Suprapubic skin (tissue), 4 donors: ENCODE measurements at places on chromosomes 2 and 18.

- DNase-seq = no peak
Measured at GRCh38 chr2:63651356-63651755, 62.6 kb downstream of the MDH1 start.

- DNase-seq = no peak
Measured at GRCh38 chr2:84022810-84023431, 436.2 kb downstream of the SUCLG1 start.

- no peak for DNase-seq
Measured at GRCh38 chr2:102782933-102783332, 21.1 kb downstream of the TMEM182 start.

GRCh38 chr2:239433777-239434403, 33.1 kb upstream of the HDAC4 start:
- no peak for DNase-seq

DNA sequence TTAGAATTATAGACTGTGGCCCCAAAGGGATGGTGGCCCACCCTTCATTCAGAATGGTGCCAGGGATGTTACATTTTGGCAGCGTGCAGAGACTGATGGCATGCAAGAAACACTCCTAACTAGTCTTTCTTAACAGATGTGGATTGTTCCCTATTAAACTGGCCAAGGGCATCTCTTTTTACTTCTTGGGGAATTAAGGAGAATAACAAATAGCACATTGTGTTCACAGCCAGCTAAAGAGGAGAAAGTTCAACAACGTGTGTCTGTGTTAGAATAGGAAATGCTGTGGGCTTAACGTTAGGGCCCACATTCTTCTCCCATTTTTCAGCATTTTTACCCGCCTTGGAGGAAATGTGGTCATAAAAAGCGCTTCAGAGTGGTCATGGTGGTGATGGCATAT, 404.8 kb downstream of the CDH2 start:
- no peak for DNase-seq

DNA sequence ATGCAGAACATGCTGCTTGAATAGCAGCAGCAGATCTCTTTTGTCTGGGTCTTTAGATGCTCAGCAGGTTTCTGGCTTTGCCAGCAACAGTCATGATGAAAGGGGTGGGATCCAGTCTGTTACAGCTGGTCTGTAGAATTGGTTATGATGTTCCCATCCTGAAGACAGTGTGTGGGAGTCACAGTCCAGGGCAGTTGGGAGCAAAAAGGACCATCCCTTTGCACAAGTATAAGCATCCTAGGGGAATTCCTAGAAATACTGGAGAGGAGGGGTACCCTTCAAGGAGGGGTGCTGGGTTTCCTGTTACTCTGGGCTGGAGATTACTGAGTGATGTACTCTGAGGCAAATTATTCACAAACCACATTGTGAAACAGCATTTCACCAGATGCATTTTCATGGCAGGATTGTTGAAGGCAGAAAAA, 119.9 kb upstream of the RND3 start:
- no peak for DNase-seq

DNA sequence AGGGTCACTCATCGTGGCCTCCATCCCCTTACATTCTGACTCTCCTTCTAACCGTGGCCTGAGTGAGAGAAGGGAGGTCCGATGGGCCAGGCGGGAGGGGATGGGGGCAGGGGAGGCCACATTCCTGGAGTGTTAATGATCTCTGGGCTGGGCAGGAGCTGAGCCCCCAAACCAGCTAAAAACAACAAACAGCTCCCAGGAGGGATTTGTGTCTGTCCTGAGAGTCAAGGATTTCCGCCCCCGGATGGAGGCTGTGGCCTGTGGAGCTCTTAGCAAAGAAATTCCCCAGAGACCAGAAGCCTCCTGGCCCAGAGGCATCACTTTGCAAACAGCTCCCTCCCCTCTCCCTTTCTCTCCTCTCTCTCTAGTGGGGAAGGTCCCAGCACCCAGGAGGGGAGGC, 23.5 kb downstream of the EMX1 start:
- no peak for DNase-seq

DNA sequence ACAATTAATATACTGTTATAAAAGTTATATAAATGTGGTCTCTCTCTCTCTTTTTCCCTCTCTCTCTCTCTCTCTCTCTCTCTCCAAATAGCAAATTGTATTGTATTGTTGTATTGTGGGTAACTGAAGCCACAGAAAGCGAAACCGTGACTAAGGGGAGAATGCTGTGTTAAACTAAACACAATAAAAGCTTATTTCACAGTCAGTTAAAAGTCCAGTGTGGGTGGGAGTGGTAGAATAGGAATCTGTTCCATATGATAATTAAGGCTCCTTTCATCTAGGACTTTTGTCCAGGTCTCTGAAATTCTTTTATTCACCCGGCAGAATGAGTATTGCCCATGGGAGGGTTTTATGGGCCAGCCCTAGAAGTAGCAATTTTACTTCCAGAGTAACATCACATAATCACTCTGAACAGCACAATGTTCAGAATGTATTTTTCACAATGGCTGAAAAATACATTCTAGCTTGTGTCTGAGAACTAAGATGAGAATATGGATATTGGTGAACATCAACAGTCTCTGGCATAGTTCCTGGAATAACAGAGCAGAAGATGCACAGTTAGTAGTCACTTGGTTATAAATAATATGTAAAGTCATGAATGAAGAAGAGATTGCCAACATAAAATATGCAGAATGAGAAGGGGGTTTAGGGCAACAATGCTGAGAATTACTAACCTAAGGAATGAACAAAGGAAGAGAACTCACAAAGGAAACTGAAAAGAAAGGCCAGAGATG, 399.1 kb downstream of the PLCL1 start:
- no peak for DNase-seq

GRCh38 chr2:18536100-18536499, 24.4 kb downstream of the RDH14 start:
- DNase-seq = no peak

DNA sequence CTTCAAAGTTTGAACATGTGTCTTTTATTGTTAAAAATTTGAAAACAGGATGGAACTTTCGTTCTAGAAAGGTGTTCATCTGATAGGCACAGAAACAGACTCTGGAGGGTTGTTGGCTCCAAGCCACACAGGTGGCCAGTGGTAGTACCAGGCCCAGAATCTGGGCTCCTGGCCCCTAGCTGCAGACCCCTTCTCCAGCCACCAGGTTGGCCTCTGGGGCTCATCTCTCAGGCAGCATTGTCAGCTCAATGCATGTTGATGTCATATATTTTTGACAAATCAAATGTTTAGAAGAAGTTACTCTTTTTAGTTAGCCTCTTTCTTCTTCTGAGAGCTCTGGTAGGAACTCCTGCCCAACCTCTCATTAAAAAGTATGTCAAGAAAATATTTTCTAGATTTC, 34.5 kb upstream of the CHRNA1 start:
- no peak for DNase-seq
